ENCODE measurements at places on chromosomes 1 and 21.

- DNase-seq, result no peak
Observed at GRCh38 chr1:40648928-40649591, 16.4 kb downstream of the RIMS3 start.

DNA sequence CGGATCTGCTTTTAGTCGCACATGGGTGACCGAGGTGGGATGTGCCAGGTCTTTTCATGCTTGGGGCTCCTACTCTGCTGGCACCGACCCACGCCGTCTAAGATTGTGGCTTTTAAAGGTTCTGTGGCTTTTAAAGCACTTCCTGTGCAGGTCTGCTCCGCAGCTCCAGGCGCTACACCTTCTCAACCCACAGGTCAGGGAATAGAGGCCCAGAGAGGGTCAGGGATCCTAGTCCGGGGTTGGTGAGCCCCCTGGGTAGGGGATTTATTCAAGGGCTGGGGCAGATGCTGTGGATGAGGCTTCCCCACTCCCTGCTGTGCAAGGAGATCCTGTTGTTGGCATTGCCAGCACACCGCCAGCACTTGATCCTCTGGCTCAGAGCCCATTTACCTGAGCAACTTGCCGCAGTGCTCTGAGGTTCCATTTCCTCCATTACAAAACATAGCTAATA, 212.8 kb upstream of the RAB4A start:
- peak; percentile 62 for DNase-seq

GRCh38 chr1:166947398-166948043, 27.8 kb downstream of the ILDR2 start:
- DNase-seq, result peak; percentile 55

- no peak for DNase-seq
Observed at GRCh38 chr1:223217781-223218180, 74.7 kb upstream of the TLR5 start.

DNA sequence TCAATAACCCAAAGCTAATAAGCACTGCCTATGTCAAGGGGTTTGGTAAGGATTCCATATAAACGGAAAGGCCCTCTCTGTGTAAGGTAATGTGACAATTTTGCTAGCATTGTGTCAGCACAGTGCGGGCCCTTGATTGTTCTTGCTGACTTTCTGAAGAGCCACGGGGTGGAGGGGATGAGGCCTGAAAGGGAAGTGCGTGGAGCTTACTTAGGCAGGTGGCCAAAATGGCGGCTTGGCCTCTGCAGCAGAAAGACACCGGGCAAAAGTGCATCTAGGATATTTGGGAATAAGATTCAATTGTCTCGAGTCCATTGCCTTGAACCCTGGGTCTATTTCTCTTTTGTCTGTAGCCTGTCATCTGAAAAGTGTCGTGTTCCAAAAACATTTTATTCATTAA, 114.3 kb downstream of the TGFB2 start:
- no peak for DNase-seq

DNA sequence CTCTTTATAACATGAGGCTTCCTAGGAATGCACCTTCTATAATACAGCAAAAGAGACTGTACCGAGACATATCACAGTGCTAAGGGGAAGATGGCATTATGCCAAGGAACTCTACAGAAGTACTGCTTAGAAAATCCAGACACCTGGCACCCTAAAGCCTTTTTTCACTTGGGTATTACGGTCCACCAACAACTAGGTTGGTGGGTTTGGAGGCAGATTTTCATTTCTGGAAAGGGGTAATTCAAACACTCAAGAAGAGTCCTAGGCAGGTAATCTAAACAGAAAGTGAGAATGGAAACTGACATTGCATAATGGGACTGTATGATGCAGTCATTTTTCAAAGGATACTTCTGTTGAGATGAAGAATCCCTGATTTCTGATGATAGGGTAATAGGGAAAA, 19.6 kb downstream of the SCMH1 start:
- peak; percentile 92 for DNase-seq

DNA sequence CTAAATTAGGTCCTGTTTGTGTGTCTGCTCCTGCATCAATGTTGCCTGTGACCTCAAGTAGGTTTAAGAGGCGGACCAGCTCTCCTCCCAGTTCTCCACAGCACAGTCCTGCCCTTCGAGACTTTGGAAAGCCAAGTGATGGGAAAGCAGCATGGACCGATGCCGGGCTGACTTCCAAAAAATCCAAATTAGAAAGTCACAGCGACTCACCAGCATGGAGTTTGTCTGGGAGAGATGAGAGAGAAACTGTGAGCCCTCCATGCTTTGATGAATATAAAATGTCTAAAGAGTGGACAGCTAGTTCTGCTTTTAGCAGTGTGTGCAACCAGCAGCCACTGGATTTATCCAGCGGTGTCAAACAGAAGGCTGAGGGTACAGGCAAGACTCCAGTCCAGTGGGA, 79.9 kb downstream of the PRDM2 start:
- DNase-seq, result no peak

DNA sequence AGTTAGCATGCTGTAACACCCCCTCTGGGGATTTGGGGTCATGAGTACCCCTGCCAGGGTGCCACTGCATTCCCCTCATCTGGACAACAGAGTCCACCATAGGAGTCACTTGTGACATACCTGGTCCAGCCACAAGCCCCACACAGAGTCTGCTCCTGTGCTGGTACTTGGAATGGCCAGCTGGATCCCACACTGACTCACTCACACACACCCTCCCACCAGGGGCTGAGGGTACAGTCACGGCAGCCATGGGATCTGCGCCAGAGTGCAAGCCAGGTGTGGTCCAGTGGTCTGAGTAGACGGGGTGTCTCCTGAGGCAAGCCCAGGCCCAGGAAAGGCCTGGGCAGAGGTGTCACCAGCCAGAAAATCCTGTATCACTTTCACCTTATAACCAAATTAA, 67.7 kb downstream of the MRPL39 start:
- DNase-seq, result no peak

DNA sequence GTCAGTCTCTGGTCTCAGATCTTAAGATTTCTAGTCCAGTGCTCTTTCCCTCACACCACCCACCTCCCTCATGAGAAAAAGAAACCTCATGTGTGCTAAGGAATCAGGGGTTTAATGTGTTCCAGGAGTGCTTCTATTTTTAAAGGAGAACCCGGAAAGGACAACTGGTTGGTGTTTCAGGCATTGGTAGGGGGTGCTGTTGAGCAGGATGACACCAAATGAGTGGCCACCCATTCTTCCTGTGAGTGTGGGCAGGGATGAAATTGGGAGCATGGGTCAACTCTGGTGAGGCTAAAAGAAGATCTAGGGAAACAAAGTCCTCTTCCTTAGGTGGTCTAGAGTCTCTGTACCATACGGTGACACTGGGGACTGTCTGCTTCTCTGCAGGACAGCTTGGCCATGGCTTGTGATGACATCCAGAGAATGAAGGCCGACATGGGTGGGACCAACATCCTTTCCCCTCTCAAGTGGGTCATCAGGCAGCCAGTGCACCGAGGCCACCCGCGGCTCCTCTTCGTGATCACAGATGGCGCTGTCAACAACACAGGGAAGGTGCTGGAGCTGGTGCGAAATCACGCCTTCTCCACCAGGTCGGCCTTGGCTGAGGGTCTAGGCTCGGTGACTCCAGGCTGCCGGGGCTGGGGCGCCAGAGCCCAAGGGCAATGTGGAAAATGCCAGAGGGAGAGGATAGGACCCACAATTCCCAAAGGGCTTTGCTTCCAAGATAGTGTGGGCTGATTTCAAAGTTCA, 39.3 kb downstream of the VWA5B1 start:
- DNase-seq, result peak; percentile 9

DNA sequence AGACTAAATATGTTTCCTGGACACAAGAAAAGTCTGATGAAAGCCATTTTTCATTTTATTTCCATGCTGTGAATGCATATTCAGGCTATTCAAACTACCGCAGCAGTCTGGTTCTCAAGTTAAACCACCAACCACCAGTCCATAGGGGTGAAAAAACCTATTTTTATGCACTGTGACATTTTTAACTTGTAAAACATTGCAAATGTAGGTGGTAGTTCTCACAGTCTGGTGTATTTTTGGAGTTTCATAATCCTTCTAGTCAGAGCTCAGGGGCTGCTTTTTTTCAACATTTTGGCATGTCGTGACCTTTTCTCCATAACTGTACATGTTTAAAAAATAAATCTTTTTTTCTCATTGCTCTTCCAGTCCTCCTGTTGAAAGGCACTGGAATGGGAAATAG, 907.6 kb upstream of the ADGRL2 start:
- no peak for DNase-seq

DNA sequence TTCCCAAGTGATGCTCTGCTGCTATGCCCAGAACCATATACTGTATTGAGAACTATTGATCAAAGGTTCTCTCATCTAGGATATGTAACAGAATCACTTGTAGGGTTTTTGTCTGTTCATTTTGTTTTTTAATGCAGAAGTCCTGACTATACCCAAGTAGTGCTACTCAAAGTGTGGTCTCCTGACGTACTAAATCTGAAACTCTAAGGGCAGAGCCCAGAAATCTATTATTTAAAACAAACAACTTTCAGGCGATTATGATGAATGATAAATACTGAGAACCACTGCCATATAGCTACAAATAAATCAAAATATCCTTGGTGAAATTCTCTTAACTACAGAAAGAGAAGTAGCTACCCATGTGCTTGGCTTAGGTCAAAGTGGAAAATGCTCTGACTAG, 10.1 kb downstream of the ZZZ3 start:
- no peak for DNase-seq
